Vagina (tissue), 2 donors: ENCODE measurements at places on chromosomes 13 and 19.

DNA sequence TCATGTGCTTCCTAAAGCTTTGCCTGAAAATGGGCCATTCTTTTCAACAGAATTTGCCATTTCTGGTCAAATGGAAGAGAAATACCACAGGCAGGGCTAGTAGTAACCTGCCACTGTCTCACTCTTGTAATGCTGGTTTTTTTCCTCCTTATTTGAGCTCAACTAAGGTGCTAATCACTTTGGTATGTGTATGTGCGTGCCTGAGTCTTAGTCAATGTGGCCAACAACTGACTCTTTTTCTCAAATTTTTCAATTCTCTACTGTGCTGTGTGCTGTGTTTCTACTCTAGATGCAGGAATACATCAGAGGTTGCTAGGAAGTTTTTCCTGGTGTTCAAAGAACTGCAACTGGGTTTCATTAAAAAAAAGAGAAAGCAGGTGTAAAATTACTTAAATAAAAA lies 870.2 kb downstream of the EFNB2 start:
- DNase-seq = no peak

DNA sequence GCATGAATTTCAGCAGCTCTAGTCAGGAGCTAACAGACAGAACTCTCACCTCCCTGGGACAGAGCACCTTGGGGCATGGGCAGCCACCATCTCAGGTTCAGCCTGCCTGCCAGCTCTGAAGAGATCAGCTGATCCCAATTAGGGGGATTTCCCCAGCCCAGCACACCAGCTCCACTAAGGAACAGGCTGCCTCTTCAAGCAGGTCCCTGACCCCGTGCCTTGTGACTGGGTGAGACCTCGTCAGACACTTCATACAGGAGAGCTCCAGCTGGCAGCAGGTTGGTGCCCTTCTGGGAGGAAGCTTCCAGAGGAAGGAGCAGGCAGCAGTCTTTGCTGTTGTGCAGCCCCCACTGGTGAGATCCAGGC lies 84.5 kb upstream of the UFM1 start:
- DNase-seq = no peak

GRCh38 chr19:34120846-34121639 lies 51.3 kb upstream of the LSM14A start:
- no peak for DNase-seq

DNA sequence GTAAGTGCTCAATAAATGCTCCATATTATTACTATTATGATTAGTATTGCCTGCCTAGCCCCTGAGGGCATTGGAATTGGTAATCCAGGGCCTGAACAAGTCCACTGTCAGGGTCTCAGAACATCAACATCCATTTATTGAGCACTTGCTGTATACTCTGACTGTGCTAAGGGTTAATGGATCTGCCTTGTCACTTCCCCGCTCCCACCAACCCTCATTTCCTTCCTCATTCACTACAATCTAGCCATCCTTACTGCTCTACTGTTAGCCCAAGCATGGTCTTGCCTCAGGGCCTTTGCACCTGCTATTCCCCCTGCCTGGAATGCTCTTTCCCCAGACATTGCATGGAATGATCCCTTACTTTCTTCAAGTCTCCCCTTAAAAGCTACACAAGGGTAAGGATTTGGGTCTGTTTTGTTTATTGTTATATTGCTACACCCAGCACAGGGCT lies 12.7 kb upstream of the ANGPTL8 start:
- no peak for DNase-seq

GRCh38 chr19:45995715-45996385 lies 583 bp downstream of the CCDC61 start:
- DNase-seq = no peak

DNA sequence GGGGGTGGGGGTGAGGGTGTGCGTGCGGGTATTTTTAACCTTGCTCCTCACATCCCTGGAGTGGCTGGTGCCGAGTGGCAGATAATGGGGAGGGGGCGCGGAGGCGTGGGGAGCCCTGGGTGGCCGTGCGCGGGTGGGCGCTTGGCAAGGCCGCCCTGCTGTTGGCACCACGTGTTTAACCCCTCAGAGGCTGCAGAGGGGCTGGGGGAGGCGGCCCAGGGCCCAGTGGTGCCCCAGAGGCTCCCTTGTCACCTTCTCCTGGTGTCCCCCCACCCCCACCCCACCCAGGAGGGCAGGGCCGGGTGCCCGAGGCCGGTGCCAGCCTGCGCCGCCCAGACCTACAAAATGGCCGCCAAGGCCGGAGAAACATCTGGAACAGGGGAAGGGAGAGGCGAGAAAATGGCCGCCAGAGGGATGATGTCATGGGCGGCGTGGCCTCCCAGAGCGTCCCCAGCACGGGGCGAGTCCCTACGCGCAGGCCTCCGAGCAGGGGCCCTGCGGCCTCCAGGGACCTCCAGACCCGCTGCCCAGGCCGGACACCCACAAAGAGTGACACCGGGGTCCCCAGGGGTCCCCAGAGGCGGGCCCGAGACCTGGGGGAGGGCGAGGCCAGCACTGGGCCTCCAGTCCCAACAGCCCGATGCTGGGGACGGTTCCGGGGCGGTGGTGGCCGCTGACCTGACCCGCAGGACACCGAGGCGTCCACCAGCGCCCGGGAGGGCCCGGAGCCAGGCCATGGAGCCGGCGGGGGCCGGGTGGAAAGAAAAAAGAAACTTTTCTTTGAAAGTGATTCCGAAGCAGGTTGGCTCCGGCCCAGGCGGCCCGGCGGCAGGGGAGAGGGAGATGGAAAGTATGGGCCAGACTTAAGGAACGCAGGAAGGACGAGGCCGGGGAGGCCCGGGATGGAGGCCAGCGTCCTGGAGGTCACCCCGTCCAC lies 38.2 kb downstream of the NFIC start:
- DNase-seq = no peak

DNA sequence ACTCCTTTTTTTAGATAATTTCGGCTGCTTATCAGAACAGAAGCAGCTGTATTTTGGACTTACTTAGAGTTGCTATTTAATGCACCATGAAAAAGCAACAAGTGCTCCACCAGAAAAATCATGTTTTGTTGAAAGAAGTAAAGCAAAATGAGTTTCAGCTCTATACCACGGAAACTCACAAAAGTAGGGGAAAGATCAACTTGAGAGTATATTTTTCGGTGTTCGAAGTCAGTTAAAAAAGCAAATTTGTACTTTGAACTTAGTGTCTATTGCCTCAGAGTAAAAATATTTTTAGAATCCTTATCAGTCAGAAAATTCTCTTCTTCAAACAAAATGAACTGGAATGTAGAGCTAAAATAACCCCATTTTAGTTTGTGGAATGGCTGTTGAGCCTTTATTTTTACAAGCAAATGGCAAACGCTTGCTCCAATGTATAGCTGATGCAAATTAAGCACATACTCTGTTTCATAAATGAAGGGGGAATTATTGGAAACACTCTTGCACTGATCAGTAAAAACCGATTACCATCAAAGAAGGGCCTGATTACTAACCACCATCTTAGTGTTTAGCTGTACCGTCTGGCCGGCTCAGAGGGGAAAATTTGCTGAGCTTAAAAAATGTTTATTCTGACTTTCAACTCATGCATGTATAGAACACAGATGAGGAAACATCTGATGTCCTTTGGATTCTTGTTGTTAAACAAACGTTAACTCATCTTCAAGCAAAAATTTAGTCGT lies 540.7 kb downstream of the GPC6 start:
- no peak for DNase-seq
